ENCODE measurements at places on chromosomes 12 and 14.

GRCh38 chr12:107684029-107684795, 1.4 kb upstream of the PWP1 start:
- no peak for DNase-seq

DNA sequence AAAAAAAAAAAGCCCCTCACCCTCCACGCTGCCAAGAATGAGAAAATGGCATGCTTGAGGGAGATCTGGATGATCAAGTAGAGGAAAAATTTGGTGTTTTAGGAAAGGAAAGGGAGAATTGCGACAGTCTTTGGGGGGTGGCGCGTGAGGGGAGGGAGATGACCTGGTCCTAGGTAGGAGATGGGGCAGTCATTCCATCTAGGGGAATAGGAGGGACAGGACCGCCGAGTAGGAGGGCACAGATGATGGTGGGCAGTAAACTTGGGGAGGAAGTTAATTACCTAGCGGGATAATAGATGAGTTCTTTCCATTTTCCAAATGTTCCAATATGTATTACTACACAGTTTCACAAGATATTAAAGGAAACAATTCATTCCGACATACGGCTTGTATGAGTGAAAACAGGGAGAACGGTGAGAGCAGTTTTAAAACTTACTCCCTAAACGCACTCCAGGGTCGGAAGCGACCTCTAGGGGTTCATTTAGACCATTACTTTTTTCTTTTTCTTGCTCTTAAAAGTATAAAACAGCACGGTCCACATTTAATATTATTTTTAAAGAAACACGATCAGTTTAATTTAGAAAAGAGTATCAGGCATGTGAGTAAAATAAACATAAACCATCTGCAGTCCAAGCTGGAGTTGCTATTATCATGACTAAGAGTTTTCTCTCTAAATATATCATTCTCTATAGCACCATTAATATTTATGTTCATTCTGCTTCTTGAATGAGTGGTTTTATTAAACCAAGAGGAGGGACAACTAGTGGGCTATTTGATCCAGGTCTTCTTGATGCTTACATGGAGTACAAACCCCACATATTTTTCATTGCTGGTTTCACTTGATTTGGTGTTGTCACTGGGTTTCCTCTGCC, 3.0 kb upstream of the FNTB start:
- peak; percentile 66 for DNase-seq

DNA sequence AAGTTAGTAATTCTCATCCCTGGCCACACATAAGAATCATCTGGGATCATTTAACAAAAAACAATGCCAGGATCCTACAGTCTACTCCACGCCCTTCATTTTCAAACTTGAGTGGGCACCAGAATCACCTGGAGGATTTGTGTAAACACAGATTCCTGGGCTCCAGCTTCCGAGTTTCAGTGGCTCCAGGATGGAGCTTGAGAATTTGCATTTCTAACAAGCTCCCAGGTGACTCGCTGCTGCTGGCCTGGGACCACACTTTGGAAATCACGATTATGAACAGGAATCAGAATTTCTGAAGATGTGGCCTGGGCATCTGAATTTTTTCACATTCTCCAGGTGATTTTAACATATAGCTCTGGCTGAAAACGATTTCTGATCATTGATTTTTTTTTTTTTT, 234.8 kb downstream of the CACNA1C start:
- no peak for DNase-seq

DNA sequence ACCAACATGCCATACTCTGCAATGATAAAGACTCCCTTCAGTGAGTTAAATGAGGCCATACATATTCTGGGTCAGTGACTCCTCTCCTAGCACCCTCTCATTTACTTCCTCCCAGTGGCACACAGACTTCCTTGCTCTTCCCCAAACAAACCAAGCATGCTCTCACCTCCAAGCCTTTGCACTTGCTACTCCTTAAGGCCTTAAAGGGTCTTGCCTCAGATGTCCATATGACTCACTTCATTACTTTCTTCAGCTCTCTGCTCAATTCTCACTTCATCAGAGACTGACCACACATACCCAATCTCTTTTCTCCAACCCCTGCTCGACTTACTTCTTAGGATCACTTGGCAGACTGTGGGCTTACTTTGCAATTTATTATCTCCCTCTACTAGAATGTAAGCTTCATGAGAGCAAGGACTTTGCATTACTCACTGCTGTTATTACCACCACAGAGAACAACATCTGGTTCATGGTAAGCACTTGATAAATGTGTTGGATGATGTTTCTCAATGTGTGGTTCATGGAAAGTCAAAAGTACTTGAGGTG, 22.8 kb downstream of the DDX24 start:
- no peak for DNase-seq

- no peak for DNase-seq
These were observed 185.7 kb downstream of the PRKD1 start for GRCh38 chr14:29741909-29742401.

- no peak for DNase-seq
These were observed 346.6 kb downstream of the NAV3 start for GRCh38 chr12:78177298-78177697.

- no peak for DNase-seq
These were observed 295.5 kb downstream of the RMST start for GRCh38 chr12:97758194-97758501.

- DNase-seq, result no peak
These were observed 146.1 kb upstream of the LRIG3 start for GRCh38 chr12:59066445-59066844.

- no peak for DNase-seq
These were observed 87.8 kb downstream of the KNTC1 start for GRCh38 chr12:122614839-122615238.

- DNase-seq, result peak; percentile 14
These were observed 256.3 kb upstream of the SFSWAP start for GRCh38 chr12:131454418-131455217.

GRCh38 chr12:726281-727140, 25.9 kb upstream of the WNK1 start:
- DNase-seq, result no peak

- DNase-seq, result peak; percentile 10
These were observed 397.1 kb downstream of the MDGA2 start for GRCh38 chr14:47278233-47278842.

GRCh38 chr12:49622501-49623141, 740 bp upstream of the PRPF40B start:
- peak; percentile 71 for DNase-seq

- DNase-seq, result no peak
These were observed 17.6 kb upstream of the GPR33 start for GRCh38 chr14:31505411-31505810.

DNA sequence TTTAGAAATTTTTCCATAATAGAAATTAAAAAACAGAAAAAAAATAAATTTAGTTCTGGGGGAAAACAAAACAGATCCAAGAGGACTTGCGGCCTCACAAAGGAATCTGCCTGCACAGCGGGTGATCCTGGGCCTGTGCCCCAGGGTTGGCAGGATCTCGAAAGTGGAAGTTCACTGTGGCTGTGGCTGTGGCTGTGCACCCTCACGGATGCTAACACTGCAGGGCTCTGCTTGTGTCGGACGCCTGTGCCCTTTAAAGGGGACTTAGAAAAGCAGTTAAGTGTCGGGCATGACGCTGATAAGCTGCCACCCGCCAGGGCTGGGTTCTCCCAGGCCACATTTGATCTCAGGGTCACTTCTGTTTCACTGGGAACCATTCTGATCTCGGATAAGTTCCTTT, 209.1 kb downstream of the TTC7B start:
- DNase-seq, result no peak

DNA sequence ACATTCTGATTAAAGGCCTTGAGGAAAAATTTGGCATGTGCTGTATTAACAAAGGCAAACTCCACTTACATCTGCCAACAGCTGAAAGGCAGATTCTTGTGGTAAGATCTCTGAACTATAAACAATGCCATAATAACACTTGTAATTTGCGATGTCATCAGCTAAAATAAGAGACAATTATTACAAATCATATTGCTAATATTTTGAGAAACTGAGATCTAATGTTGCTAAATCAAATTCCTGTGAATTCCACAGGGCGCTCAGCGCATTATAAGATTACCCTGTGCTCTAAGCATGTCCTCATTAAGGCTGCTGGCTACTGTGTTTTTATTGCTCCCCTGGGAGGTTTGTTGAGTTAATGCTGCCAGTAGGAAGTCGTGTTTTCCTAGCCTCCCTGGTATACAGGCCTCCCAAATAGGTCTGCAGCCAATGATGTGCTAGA, 244.8 kb downstream of the DACT1 start:
- DNase-seq, result no peak

GRCh38 chr12:6830999-6831398, 2.8 kb downstream of the P3H3 start:
- DNase-seq, result no peak

DNA sequence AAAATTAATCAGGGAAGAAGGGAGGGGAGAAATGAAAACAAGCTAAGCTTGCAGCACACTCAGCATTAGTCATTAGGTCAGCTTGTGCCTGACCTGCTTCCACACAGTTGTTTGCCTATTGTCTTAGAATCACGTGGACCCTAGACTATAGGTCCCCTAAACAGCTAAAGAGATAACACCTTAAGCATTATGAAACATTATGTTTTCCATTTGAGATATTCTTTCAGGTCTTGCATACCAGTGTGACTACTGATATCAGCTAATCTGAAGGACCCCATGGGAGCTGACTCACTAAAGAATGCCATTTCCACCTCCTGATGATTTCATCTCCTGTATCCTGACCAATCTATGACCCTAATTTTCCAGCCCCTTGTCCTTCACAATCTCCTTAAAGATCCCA, 154.1 kb upstream of the FUT8 start:
- DNase-seq, result no peak

DNA sequence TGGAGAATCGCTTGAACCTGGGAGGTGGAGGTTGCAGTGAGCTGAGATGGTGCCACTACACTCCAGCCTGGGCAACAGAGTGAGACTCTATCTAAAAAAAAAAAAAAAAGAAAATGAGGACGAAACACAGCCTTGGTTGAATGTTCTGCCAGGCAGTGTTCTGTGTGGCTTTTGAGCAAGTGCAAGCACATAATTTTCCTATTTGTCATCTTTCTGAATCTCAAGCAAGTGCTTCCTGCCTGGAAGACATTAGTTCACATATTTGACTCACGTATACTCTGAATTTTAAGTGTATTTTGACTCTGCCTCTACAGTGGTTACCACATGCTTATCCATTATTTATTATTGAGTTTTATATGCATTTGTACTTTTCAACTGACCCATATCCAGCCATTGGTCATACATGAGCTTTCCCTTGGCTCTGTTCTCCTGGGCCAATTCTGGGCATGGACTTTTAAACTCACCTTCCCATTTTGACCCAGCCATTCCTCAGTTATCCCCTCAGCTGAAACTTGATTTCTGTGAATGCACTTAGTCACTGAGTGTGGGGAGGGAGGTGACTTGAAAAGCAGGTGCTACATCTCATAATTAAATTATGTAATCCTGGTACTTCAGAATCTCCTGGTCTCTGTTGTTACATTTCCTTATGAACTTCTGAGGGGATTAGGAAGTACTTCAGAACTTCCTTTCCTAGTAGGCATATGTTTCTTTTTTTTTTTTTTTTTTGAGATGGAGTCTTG, 8.1 kb downstream of the OR10G2 start:
- DNase-seq, result no peak

GRCh38 chr14:36510078-36510799, 9.8 kb downstream of the NKX2-1 start:
- no peak for DNase-seq

- no peak for DNase-seq
These were observed 1.3 kb upstream of the ARHGAP5 start for GRCh38 chr14:32075672-32076277.

DNA sequence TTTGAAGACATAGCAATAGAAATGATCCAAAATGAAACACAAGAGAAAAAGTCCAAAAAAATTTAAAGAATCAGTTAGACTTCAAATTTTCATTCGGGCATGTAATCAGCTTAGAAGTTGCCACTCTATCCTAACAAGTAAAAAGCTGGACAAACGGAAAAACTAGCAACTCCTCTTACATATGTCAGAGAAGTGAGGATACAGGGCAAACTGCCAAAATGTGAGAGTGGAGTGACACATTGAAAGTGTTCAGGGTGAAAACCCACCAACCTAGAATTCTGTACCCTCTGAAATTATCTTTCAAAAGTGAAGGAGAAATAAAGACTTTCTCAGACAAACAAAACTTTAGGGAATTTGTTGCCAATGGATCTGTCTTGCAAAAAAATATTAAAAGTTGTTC, 42.0 kb upstream of the CHPT1 start:
- no peak for DNase-seq

GRCh38 chr12:16573398-16574077, 32.4 kb downstream of the LMO3 start:
- peak; percentile 3 for DNase-seq

DNA sequence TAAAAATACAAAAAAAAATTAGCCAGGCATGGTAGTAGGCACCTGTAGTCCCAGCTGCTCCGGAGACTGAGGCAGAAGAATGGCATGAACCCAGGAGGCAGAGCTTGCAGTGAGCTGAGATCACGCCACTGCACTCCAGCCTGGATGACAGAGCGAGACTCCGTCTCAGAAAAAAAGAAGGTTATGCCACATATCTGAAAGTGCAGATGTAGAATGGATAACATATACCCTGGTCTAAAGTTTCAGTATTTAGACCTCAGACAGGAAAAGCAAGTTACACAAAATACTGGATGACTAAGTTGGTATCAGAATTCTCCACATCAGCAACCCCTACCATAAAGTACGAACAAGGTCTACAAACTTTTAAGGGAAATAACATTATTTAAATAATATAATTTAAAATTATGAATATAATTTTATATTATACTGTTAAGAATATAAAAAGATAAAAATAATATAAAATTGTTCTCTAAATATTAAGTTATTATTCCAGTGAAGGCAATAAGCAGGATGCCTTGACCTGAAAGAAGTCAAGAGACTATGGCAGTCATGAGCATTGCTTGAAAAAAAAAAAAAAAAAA, 169.9 kb downstream of the CRADD start:
- DNase-seq, result no peak

DNA sequence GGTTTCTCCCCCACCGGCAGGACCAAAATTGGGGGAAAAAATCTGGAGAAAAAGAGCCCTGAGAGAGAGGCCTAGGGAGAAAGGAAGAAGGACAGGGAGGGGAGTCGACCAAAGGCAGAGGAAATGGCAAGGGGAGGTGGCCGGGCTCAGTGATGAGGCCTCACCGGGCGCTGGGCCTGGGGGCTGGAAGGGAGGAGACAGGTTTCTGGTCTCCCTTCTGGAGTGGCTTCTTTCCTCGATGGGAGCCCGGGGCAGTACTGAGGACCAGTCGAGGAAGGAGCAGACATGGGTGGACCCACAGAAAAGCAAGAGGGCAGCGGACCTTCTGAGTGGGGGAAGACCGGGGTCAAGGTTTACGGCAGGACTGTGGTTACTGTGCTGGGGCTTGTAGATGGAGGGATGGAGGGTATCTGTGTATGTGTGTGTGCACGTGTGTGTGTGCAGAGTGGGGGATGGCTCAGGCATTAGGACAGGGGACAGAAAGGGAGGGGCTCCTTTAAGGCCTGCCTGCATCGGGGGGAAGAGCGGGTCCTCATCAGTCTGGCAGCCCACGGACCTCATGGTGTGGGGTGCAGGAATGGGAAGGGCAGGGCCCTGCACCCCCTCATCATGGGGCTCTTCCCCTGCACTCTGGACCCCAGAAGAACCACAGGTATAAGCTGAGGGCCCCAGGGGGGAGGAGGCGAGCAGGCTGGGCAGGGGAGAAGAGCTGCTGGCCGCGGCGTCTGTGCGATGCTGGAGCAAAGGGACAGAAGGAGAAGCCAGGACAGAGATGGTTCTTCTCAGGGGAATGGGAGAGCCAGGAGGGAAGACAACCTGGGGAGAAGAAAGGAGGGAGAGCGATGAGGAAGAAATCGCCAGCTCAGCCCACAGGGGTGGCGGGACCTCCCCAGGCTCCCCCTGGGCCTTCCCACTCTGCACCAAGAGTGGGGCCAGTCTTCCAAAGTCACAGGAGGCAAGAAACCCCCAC, 15.1 kb upstream of the RPLP0 start:
- DNase-seq, result no peak

- peak; percentile 77 for DNase-seq
These were observed at the start of gene AKAP5 for GRCh38 chr14:64465191-64465822. Gene AKAP5 (plus strand): TSS chr14:64465499. CDS start chr14:64468395, 2,896 bp downstream.

Measured in CD4-positive, alpha-beta T cell treated with Interleukin-1 beta for 1 hour (primary cell).